Endodermal cell (in vitro differentiated cells): ENCODE measurements at places on chromosomes 16 and 17. TPM values are rescaled to one million over a fixed set of nuclear protein-coding genes. Genes with fewer than 3 reads are reported as not detected.
A peak's percentile ranks its signal among the peaks of the same experiment; 100 is the strongest.

GRCh38 chr16:67430504-67430976 is 381 bp upstream of the HSD11B2 start:
- no peaks in the 10 kb centered on the region for H3K36me3 ChIP-seq
- peak overlapping the region; percentile 56 for H3K4me3 ChIP-seq
- H3K4me1 ChIP-seq, result peaks cover 6% of the 10 kb centered on the region
- DNase-seq, result no peak
- no peak overlapping the region for H3K27ac ChIP-seq
- H3K27me3 ChIP-seq, result peaks cover 24% of the 10 kb centered on the region

CCDC154 gene
- total RNA-seq, result 2.1 and 2.2 TPM in 2 replicates

- no peaks in the 10 kb centered on the region for H3K27me3 ChIP-seq
- H3K4me1 ChIP-seq, result peaks cover 6% of the 10 kb centered on the region
- H3K4me3 ChIP-seq, result no peak overlapping the region
- H3K36me3 ChIP-seq, result no peaks in the 10 kb centered on the region
- DNase-seq, result no peak
- H3K27ac ChIP-seq, result no peak overlapping the region
Measured at GRCh38 chr17:80122926-80123505, 21.6 kb downstream of the GAA start.

GRCh38 chr17:77235370-77235941 is 94.7 kb downstream of the SEC14L1 start:
- H3K27me3 ChIP-seq, result no peaks in the 10 kb centered on the region
- no peaks in the 10 kb centered on the region for H3K36me3 ChIP-seq
- H3K4me3 ChIP-seq, result no peak overlapping the region
- H3K4me1 ChIP-seq, result no peaks in the 10 kb centered on the region

DNA sequence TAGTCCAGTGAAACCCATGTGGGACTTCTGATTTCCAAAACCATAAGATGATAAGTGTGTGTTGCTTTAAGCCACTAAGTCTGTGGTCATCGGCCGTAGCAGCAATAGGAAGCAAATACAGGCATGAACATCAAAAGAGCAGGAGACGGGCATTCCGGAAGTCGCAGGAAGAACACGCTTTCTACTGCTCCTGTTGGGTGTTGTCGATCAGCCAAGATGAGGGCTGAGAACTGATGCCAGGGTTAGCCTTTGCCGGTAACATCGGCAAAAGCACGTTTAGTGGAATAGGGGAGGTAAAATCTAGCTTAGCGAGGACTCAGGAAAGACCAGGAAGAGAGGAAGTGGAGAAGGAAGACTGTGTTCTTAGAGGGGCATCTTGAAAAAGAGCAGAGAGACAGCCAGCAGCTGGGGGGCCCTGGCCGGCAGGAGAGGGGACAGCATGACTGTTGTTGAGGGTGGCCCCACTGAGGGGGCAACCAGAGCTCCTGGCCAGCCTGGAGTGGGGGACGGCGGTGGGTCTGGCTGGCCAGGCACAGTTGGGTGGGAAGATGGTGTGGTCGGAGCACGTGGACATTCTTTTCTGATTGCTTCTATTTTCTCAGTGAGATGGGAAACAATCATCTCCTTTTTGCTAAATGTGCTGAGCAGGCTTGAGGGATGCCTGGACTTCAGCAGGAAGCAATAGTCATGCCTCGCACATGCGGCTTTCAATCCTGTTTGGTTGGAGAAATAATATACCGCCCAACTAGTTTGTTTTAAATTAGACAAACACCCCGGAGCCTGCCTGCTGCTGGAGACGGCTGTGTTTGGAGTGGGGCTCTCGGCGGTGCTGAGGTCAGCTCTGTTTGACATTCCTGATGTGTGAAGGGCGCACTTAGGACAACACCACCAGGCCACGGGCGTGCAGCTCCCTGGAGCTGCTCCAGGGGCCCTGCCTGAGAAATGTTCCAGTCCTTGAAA is 109.9 kb downstream of the METRNL start:
- no peaks in the 10 kb centered on the region for H3K27me3 ChIP-seq
- H3K36me3 ChIP-seq, result no peaks in the 10 kb centered on the region
- H3K27ac ChIP-seq, result no peak overlapping the region
- no peaks in the 10 kb centered on the region for H3K4me1 ChIP-seq

DNA sequence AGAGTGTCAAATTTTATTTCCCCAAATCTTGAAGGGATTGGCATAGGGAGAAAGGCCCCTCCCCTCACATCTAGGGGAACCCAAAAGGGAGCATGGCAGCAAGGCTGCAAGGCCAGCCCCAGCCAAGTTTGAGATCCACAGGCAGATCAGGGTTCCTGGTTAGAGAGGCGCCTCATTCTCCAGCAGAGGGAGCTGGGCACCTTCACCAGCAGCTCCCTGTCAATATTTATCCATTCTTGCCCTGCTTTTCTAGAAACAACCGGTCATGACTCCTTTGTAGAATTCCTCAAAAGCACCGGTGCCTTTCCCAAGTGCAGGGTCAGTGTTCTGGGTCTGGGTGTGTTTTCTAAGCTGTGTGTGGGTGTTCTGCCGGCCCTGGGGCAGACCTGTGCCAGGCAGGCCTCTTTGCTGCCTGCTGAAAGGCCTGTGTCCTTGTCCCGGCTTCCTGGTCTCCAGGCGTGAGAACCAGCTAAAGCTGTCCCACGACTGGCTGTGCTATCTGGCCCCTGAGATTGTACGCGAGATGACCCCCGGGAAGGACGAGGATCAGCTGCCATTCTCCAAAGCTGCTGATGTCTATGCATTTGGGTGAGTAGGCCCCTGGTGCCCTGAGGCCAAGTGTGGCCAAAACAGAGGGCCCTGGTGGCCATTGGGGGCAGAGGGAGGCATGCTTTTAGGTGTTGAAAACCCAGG is 21.2 kb upstream of the LGALS9 start:
- no peaks in the 10 kb centered on the region for H3K27me3 ChIP-seq
- H3K36me3 ChIP-seq, result peaks cover 23% of the 10 kb centered on the region
- no peaks in the 10 kb centered on the region for H3K4me1 ChIP-seq
- no peak overlapping the region for H3K4me3 ChIP-seq
- no peak overlapping the region for H3K27ac ChIP-seq

BPTF gene
- 161 to 192 TPM (median 184 TPM) in 3 replicates for total RNA-seq

SAMD14 gene
- 22.2 to 33.4 TPM (median 23.2 TPM) in 3 replicates for total RNA-seq

DNA sequence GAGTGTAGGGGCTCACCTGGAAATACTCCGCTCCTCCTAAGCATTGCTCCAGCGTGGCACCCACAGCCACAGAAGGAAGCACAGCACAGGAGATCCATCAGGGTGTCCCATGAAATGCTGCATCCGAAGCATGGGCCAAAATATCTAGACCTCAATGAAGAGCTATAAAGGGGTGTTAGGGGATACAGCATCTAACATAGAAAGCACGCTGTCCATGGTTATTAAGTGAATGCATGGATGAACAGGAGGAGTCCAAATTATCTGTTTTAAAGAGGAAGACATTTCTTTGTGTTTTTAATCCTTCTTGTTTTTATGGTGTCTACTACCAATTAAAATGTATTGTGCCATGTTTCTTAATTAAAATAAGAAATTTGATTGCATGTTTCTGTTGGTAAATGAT is 21.6 kb upstream of the KRT20 start:
- no peaks in the 10 kb centered on the region for H3K36me3 ChIP-seq
- H3K27me3 ChIP-seq, result no peaks in the 10 kb centered on the region
- no peak overlapping the region for H3K27ac ChIP-seq
- H3K4me3 ChIP-seq, result no peak overlapping the region

DNA sequence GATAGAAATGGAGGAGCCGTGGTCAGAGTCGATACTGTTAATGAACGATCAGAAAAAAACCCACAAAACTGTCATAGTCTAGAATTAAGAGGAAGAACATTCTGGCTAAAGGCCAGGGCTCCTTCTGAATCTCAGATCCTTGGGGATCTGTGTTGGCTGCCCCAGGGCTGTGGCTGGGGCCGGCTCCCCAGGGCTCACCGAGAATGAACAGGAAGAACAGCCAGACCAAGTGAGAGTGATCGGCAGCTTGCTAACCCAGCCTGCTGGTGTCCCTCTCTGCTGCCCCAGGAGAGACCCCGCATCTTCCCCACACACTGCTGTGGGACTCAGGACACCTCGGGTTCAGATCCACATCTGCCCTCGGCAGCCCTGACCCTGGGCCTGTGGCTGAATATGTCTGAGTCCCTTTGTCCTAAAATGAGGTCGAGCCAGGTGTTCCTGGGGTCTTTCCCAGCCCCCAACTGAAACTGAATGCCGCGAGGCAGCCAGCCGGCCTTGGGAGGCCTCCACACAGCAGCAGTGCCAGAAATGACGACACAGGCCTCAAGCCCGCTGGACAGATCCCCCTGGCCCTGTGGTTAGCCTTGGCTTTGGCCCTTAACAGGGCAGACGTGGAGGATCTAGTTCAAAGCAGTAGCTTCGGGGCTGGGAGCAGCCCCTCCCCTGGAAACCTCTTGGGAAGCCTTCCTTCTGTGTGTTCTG is 23.9 kb upstream of the CLEC18A start:
- H3K27ac ChIP-seq, result peak overlapping the region; percentile 60
- no peak for DNase-seq
- H3K4me3 ChIP-seq, result no peak overlapping the region
- H3K27me3 ChIP-seq, result no peaks in the 10 kb centered on the region
- no peaks in the 10 kb centered on the region for H3K4me1 ChIP-seq
- peaks cover 25% of the 10 kb centered on the region for H3K36me3 ChIP-seq

- no peaks in the 10 kb centered on the region for H3K27me3 ChIP-seq
- no peak for DNase-seq
- H3K36me3 ChIP-seq, result no peaks in the 10 kb centered on the region
- H3K4me3 ChIP-seq, result no peak overlapping the region
- H3K4me1 ChIP-seq, result no peaks in the 10 kb centered on the region
- H3K27ac ChIP-seq, result no peak overlapping the region
Measured at GRCh38 chr17:27242951-27243350, 51.0 kb upstream of the WSB1 start.

- DNase-seq, result peak; percentile 97
- no peaks in the 10 kb centered on the region for H3K36me3 ChIP-seq
- H3K27me3 ChIP-seq, result peaks cover 6% of the 10 kb centered on the region
- no peak overlapping the region for H3K4me3 ChIP-seq
Measured at GRCh38 chr16:66977341-66978113, 10.9 kb upstream of the CES4A start.

TMEM100 gene
- 0.71 to 0.94 TPM (median 0.78 TPM) in 3 replicates for total RNA-seq

GRCh38 chr16:53805752-53806151 is 101.8 kb downstream of the FTO start:
- peak; percentile 50 for DNase-seq
- H3K4me1 ChIP-seq, result no peaks in the 10 kb centered on the region
- no peak overlapping the region for H3K27ac ChIP-seq
- H3K4me3 ChIP-seq, result no peak overlapping the region

- no peaks in the 10 kb centered on the region for H3K27me3 ChIP-seq
- no peak overlapping the region for H3K4me3 ChIP-seq
- no peaks in the 10 kb centered on the region for H3K4me1 ChIP-seq
Measured at GRCh38 chr16:56389554-56389953, 35.8 kb downstream of the AMFR start.

GRCh38 chr16:69384974-69385373 is 833 bp downstream of the TERF2 start:
- peak overlapping the region; percentile 2 for H3K27ac ChIP-seq
- peaks cover 43% of the 10 kb centered on the region for H3K36me3 ChIP-seq
- no peak for DNase-seq
- H3K27me3 ChIP-seq, result no peaks in the 10 kb centered on the region
- no peaks in the 10 kb centered on the region for H3K4me1 ChIP-seq

- peak overlapping the region; percentile 66 for H3K27ac ChIP-seq
- no peak overlapping the region for H3K4me3 ChIP-seq
- H3K36me3 ChIP-seq, result no peaks in the 10 kb centered on the region
- H3K27me3 ChIP-seq, result no peaks in the 10 kb centered on the region
- DNase-seq, result no peak
Measured at GRCh38 chr16:78844682-78845081, 745.2 kb downstream of the WWOX start.

GRCh38 chr16:3158510-3159314 is 23.9 kb downstream of the ZNF213 start:
- H3K27ac ChIP-seq, result no peak overlapping the region
- peaks cover 8% of the 10 kb centered on the region for H3K27me3 ChIP-seq
- peak overlapping the region; percentile 87 for H3K4me3 ChIP-seq
- H3K4me1 ChIP-seq, result no peaks in the 10 kb centered on the region

DNA sequence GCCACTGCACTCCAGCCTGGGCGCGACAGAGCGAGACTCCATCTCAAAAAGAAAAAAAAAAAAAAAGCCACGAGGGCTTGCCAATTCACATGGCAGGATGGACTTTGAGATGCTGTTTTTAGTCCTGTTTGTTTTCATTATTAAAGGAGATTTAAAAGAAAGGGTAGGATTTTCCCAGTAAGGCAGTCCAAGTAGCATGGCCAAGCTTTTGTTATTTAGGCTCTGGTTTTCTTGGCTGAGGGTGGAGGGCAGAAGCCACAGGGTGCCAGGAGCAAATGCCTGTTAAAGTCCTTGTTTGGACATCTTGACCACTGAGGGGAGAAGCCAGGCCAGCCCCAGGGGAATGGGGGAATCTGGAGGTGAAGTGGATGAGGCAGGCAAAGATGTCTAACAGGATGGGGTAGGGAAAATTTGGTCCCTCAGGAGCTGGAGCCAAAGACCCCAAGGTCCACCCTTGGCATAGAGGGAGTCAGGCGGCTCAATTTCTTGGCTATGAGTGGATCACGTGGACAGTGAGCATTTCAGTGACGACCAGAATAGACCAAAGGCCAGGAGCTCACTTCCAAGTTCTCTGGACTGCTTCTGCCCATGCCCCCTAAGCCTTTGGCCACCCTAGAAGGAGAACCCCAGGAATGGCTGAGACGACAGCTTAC is 20.8 kb upstream of the PLLP start:
- H3K27ac ChIP-seq, result no peak overlapping the region
- no peak overlapping the region for H3K4me3 ChIP-seq
- no peak for DNase-seq

GRCh38 chr16:19210968-19211367 is 42.9 kb downstream of the SYT17 start:
- peaks cover 53% of the 10 kb centered on the region for H3K36me3 ChIP-seq
- no peak overlapping the region for H3K4me3 ChIP-seq
- H3K27me3 ChIP-seq, result no peaks in the 10 kb centered on the region

GRCh38 chr17:60947100-60947499 is 269.4 kb downstream of the BCAS3 start:
- no peaks in the 10 kb centered on the region for H3K4me1 ChIP-seq
- no peak overlapping the region for H3K27ac ChIP-seq
- no peak for DNase-seq

SALL1 gene
- total RNA-seq, result 111 and 122 TPM in 2 replicates

FNDC8 gene
- total RNA-seq, result not detected in 2 replicates

- H3K4me1 ChIP-seq, result no peaks in the 10 kb centered on the region
- peak; percentile 97 for DNase-seq
- H3K36me3 ChIP-seq, result no peaks in the 10 kb centered on the region
- peak within 1 kb of the TSS; percentile 86 for H3K4me3 ChIP-seq
- H3K27ac ChIP-seq, result peak within 1 kb of the TSS; percentile 21
Measured at GRCh38 chr17:13601776-13602551, at the start of gene HS3ST3A1. Gene HS3ST3A1, minus strand, starts transcription at chr17:13601929. Its CDS starts 800 bp downstream, at chr17:13601129.

GP1BA gene
- total RNA-seq, result not detected in 3 replicates

CIBAR2 gene
- total RNA-seq, result not detected in 2 replicates

TBC1D3G gene
- total RNA-seq, result not detected in 3 replicates

USP43 gene
- 8.6 to 13.5 TPM (median 9.1 TPM) in 3 replicates for total RNA-seq

DNA sequence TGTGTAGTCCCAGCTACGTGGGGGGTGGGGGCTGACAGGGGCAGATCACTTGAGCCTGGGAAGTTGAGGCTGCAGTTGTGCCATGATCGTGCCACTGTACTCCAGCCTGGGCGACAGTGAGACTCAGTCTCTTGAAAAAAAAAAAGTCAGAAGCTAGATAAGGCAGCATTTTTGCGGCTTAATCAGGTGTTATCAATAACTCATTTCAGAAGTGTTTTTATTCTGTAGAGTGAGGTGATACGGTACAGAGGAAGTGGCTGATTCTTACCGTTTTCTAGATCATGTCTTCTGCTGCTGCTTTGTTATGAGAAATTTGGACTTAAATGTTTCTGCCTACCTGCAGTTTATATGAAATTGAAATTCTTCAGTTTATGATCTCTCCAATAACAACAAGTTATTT is 18.6 kb downstream of the ZC3H18 start:
- no peak for DNase-seq
- no peak overlapping the region for H3K4me3 ChIP-seq
- peaks cover 70% of the 10 kb centered on the region for H3K36me3 ChIP-seq
- peaks cover 4% of the 10 kb centered on the region for H3K4me1 ChIP-seq
